Iris pigment epithelial cell (primary cell): ENCODE measurements at places on chromosomes 12 and 14.
A peak's percentile ranks its signal among the peaks of the same experiment; 100 is the strongest.

GRCh38 chr14:54532111-54533012 lies 22.7 kb downstream of the CGRRF1 start:
- DNase-seq = no peak

DNA sequence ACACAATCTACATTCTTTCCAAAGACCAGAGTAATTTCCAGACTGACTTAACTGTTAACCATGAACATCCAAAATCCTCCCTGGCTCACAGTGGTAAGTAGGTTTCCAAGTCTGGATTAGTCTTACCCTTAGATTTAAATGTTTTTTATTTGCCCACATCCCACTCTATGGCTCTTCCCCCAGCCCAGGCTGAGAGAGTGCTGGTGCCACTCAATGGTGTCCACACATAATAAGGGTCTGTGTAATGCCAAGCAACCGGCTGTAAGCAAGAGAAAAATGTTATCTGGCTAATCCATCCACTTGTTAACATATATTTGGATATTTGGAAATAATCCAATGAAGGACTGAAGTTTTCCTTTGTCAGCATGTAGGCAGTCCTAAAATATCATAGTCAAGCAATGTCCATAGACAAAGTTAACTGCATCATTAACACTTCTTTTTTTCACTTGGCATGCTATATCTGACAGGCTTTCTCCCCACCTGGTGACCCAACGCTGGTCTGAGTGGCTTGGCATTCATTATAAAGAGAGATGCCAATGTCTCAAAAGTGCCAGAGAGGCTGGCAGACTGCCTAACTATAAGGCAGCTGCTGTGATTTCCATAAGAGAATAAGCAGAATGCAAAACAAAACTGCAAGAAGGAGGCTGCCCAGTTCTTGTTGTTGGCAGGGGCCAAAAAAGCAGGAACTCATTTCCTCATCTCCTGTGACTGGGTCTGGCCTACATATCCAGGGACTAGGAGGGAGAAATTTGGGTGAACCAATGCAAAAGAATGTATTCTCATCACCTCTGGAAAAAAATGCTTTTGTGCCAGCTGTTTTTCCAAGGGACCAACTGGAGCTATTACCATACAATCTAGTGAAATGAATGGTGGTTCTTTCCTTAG lies 13.9 kb upstream of the HOXC13 start:
- no peak for DNase-seq

DNA sequence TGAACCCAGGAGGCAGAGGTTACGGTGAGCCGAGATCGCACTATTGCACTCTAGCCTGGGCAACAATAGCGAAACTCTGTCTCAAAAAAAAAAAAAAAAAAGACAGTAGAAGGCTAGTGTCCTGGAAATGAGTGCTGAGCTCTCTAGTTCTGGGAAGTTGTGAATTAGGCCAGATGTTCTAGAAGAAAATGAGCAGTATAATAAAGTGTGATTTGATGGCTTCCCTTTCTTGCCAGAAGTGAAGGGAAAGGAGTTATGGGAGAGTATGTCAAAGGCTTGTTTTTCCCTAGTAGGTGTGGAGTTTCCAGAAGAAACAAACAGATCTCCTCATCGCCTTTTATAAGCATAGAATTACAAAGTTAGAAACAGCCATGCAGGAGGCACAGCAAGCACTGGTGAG lies 20.5 kb downstream of the RNF212B start:
- DNase-seq = no peak

- peak; percentile 77 for DNase-seq
These were observed at the start of gene PLEKHH1 for GRCh38 chr14:67532998-67533753. TSS of gene PLEKHH1 (plus strand) at chr14:67533290. CDS start at chr14:67541868, 8,578 bp downstream.

GRCh38 chr12:68958322-68958721 lies 25.4 kb upstream of the CPM start:
- no peak for DNase-seq

DNA sequence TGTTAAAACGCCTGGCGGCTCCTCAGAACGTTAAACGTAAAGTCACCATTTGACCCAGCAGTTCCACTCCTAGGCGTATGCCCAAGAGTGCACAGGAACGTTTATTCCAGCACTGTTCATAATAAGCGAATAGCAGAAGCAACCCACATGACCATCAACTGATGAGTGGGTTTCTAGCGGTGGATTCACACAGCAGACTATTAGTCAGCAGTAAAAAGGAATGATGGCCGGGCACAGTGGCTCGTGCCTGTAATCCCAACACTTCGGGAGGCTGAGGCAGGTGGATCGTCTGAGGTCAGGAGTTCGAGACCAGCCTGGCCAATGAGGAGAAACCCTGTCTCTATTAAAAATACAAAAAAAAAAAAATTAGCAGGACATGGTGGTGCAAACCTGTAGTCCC lies 22.4 kb upstream of the FBRSL1 start:
- DNase-seq = no peak

DNA sequence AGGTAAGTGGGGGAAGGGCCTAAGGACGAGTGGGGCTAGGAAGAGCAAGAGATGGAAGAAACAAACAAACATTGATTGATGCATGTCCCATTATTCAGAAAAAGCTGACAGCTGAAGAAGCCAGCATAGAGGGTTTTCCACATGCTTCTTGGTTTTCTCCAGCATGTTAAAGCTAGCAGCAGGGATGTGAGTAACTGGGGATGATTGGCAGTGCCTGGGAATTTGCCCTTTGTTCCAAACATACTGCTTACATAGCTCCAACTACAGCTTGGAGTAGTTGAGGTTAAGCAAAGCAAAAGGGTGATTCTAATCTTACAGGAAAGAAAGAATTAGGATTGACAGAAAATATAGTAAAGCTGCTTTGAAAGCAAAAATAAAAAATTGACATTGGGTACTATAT lies 68.0 kb upstream of the IFNG-AS1 start:
- DNase-seq = peak; percentile 3

DNA sequence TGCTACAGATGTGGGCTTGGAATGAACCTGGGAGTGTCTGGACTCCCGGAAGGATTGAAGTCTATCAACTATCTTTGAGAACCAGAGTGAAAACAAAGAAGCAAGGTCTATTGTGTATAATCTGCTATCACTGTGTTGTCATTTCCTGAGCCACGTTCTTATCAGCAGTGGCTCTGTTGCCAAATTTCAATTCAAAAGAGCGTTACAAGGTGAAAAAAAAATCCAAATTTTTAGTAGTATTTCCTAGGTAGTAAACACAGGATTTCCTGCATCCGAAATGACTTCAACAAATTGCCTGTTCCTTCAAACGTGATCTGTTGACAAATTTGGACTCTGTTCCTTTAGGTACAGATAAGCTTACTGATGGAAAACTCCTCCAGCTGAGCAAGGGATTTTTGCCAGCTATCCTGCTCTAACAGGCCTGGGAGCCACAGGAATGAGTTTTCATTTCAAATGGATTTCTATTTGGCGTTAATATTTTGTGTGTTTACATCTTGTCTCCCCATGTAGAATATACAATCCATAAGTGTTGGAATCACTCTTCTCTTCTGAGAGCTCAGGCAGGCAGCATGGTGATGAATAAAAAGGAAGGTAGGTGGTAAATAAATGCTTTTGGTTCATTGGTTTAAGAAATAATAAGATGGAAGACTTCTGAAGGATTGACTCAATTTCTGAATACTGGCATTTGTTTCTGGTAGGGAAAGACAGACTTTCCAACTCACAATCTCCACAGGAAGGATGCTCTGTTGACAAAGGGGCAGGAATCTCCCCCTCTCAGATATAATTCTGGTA lies 58.5 kb downstream of the GPR135 start:
- DNase-seq = peak; percentile 52

GRCh38 chr12:110690127-110690430 lies 1.2 kb upstream of the HVCN1 start:
- no peak for DNase-seq

GRCh38 chr12:71865757-71866536 lies 26.4 kb downstream of the TBC1D15 start:
- no peak for DNase-seq

GRCh38 chr14:83994020-83994419 lies 1535.9 kb upstream of the FLRT2 start:
- peak; percentile 97 for DNase-seq

GRCh38 chr12:91630596-91631293 lies 448.1 kb upstream of the DCN start:
- DNase-seq = no peak

DNA sequence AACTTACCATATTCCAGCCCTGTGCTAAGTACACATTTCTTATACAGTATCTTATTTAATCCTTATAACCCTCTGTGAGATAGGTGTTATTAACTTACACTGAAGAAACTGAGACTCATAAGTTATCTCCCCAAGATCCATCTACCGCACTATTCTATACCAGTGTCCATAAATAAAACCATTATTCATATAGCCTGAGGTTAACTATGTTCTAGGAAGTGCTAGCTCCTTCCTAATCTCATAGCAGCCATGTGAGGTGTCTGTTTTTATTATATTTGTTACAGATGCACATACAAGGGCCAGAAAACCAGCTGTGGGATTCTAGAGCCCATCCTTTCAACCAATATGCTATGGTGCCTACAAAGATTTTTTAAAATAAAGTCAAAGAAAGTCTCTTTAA lies 100.3 kb upstream of the RAP1B start:
- DNase-seq = no peak

- no peak for DNase-seq
These were observed 24.9 kb downstream of the DEGS2 start for GRCh38 chr14:100134586-100134985.

GRCh38 chr14:73392329-73393257 lies 65.8 kb downstream of the NUMB start:
- DNase-seq = no peak

GRCh38 chr12:49097381-49097780 lies 2.8 kb upstream of the DHH start:
- no peak for DNase-seq

DNA sequence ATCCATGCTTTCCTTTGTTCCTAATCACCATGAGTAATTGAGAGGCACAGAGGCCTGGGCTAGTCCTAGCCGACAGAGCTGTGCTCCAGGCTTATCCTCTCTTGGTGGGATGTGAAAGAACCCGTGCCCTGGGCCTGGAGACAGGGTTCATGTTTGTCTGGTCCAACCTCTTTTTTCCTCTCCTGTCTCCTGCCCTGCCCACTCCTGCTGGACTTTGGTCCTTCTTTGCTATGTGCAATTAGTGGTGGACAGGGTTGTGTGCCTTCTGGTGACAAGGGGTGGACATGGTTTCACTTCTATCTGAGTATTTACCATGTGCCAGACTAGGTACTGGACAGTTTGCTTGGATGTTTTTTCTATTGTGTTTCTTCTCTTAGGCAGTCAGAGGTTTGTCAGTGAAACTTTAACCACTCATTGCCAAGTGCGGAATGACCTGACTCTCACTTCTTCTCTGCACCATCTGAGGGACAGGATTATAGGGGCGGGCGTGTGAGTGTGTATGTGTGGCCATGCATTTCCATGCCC lies 126.1 kb downstream of the SMOC1 start:
- DNase-seq = no peak

- peak; percentile 57 for DNase-seq
These were observed 769 bp downstream of the FKBP4 start for GRCh38 chr12:2795291-2796186.

DNA sequence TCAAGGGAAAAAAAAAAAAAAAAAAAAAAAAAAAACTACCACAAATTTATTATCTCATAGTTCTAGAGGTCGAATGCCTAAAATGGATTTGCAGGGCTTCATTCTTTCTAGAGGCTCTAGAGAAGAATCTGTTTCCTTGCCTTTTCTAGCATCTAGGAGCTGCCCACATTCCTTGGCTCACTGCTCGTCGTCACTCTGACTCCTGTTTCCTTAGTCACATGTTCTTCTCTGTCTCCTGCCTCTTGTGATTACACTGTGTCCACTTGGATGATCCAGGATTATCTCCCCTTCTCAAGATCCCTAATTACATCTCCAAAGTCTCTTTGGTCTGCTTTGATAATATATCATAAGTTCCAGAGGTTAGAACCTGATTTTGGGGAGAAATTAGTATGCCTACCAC lies 88.7 kb downstream of the HECTD1 start:
- DNase-seq = peak; percentile 12

DNA sequence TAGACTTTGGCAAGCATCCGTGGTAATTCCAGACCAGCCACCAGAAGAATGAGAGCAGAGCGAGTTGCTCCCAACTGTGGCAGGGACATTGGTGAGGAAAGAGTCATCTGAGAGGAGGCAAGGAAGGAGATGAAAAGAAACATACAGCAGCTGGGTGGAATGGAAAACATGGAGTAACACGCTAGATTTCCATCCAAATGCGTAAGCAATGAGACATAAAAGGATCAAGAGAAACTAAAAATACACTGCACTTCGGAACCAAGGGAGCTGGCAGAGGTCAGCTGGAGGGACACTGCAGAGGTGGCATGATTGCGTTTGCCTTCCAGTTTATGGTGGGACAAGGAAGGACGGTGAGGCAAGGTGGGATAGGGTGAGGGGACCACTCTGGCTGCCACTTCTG lies 82.9 kb downstream of the DDX51 start:
- no peak for DNase-seq

DNA sequence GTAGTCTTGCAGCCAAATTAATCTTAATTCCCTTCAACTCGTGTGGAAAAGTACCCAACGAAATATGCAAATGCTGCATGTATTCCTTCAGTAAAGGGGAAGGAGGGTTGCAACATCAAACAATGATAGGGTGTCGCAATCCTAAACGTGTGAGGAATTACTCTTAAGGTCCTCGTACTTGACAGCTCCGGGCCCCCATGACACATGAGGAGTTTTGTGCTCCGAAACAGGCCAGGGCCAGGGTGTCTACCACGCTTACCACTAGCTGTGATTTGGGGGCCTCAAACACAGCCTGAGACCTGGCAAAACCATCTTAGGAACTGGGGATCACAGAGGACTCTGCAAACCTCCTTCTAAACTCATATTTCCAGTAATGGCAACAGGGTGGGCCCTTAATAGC lies 20.4 kb downstream of the FOS start:
- peak; percentile 90 for DNase-seq

DNA sequence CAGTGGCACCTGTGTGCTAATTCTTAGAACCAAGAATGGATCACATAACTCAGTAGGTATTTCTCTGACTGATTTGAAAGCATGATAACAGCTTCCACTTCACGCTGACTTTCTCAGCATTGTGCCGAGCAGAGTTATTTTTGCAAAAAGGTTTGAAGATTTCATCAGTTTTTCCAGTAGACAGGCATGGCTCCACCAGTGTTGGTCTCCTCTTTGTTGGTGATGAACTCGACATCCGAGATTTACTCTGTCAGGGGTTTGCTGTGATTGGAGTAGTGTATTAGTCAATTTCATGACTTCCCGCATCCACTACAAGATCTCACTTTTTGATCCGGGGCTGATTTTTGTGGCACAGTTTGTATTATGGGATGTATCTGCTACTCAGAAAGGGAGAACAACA lies 85.3 kb downstream of the PRKCH start:
- DNase-seq = no peak

DNA sequence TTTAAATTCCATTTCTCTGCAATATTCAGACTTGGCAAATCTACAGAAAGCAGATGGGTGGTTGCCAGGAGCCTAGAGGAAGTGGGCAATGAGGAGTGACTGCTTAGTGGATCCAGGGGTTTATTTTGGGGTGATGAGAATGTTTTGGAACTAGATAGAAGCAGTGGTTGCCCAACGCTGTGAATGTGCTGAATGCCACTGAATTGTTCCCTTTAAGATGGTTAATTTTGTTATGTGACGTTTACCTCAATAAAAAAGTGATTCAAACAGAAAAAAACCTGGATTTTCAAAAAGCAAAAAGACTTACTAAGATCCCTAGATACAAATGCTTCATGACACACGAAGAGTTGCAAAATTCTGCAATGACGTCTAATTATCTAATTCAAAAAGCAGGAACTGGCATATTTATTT lies 34.2 kb downstream of the DAO start:
- peak; percentile 14 for DNase-seq
